ENCODE measurements at places on chromosomes 16 and 17.

DNA sequence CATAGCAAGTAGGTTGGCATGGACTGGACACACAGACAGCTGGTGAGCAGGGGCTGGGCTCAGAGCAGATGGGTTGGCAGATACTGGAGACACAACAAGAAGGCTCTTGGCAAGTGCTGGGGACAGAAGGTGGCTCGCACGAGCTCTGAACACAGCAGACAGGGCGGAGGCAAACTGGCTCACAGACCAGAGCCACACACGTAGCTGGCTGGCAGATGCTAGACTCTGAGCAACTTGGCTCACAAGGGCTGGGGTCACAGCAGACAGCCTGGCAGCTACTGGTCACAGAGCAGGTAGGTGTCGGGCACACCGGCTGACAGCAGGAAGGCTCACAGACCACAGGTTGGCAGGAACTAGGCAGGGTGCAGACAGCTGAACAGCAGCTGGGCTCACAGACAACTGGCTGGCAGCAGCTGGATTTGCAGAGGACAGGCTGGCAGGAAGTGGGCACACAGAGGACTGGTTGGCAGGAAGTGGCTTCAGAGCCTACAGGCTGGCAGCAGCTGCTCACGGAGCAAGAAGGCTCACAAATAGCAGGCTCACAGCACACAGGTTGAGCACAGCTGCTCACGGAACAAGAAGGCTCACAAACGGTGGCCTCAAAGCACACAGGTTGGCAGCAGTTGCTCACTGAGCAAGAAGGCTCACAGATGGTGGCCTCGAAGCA, 725 bp downstream of the KRTAP16-1 start:
- DNase-seq = peak; percentile 74

DNA sequence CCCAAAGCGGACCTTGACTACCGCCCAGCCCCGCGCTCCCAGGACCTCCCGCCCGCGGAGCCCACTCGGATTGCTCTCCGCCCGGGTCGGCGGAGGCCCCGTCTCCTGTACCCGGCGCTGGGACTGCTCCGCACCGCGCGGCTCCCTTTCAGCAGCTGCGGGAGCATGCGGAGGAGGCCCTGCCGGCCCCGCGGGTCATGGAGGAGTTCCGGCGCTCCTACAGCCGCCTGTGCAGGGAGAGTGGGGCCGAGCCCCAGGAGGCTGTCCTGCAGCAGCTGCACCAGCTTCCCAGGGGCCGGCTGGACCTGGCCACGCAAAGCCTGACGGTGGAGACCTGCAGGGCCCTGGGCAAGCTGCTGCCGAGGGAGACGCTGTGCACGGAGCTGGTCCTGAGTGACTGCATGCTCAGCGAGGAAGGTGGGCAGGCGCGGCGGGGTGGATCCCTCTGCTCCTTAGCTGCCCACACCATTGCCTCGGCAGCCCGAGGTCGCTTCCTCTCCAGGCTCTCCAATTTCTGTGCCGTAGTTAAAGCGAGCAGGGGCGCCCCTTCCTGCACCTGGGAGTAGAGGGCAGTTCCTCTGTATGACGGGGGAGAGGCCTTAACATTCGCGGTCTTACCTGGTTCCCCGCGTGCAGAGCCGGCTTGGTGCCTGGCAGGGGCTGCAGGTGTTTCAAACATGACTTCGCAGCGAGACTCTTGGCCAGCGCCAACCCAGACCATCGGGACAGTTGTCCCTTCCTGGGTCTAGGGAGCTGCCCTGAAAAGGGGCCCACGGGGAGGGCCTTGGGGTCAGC, 539 bp downstream of the LRRC45 start:
- DNase-seq = no peak

- DNase-seq = no peak
Measured at GRCh38 chr16:56743840-56744239, 13.9 kb downstream of the NUP93 start.

GRCh38 chr17:807523-808294, 25.6 kb downstream of the MRM3 start:
- no peak for DNase-seq

DNA sequence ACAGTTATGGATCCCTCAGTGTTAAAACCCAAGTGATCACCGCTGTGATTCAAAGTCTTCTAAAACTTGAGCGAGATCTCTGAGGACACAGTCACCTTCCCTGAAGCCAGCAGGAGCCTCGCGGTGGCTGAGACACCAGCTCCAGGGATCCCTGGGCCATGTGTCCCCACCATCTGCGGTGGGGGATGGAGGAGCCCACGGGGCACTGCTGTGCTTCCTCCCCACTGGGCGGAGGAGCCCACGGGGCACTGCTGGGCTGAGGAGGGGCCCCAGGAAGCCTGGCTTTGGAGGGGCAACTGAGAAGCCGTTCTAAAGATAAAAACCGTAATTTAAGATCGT, 65.7 kb upstream of the METRNL start:
- DNase-seq = no peak

- no peak for DNase-seq
Measured at GRCh38 chr17:4475001-4475400, 23.7 kb upstream of the SPNS2 start.

- no peak for DNase-seq
Measured at GRCh38 chr16:67426022-67426421, 4.9 kb upstream of the HSD11B2 start.

DNA sequence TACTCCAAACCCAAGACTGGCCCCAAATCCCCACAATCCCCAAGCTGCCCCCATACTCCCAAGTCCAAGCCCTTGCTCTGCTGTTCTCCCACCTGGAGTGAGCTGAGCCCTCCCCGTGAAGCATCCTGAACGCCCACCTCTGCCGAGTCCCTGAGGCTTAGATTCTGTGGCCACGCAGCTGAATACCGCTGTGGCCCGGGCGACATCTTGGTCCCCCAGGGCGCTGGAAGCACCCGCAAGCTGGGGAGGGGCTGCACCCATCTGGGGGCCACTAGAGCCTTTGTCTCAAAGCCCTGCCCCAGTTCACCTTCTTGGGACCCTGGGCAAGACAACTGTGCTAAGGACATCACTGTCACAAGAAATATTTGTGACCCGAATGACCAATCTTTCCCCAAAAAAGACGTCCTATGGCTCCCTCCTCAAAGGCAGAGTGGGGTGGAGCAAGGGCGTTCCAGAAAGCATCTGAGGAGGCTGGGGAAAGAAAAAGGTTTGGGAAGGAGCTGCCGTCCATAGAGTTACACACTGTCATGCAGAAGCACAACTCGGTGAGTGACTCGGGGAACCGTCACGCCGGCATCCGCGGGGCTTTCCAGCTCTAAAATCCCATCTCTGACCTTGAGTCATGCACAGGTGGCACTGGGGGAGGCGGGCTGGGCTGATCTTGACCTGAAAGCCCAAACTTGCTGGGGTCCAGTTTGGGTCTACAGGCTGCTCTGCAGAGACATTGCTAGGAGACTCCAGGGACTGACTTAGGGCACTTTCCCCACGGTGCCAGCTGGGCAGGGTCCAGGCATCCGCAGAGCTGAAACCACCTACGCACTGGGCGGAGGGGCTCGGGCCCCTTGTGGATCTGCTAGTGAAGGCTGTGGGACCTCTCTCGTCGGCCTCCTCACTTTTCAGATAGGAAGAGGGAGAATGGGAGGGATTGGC, 6.6 kb downstream of the PTX4 start:
- no peak for DNase-seq

DNA sequence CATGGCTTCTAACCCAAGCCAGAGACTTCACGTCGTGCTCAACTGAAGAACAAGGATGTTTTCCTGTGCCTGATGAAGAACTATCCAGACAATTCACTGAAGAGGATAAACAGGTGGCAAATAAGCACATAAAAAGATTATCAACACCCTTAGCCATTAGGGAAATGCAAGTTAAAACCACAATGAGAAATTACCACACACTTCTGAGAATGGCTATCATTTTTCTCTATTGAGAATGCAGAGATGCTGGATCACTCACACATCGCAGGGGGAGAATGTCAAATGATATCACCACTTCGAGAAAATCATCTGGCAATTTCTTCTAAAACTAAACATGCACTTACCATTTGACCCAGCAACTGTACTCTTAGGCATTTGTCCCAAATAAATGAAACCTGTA, 162.8 kb downstream of the IRX3 start:
- no peak for DNase-seq

DNA sequence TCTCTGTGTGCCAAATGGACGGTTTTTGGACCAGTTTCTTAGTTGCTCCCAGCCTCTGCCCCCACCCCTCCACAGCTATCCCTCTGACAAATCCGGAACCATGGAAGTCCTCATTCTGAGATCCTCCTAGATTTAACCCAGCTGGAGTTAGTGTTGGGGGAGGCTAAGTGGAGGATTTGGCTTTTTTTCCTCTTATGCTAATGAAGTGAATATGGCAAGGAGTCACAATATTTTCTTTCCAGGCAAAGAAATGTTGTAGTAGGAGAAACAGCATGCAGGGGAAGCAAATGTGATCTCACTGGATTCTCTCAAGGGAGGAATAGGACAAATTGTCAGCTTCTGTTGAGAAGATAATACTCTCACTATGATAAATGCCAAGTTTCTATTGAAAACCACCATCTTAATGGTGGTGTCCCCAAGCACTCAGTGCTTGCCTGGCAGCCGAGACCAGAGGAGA, 159.5 kb downstream of the MSI2 start:
- DNase-seq = no peak

Measured in stimulated activated CD4-positive, alpha-beta T cell treated with anti-CD3 and anti-CD28 coated beads, Interleukin-1b, Interleukin-23, amount 100 ng/mL, for 1 hour (primary cell).